Smooth muscle cell of the pulmonary artery (primary cell): ENCODE measurements at places on chromosomes 1 and 21. TPM values are rescaled to one million over a fixed set of nuclear protein-coding genes. Genes with fewer than 3 reads are reported as not detected.

Gene CACNA1S
- 0.07 TPM in 1 of 2 replicates, not detected in the other for total RNA-seq

Gene TNFRSF1B
- total RNA-seq, result 4.5 and 11.7 TPM in 2 replicates

Gene SIK1
- 0.98 and 7.6 TPM in 2 replicates for total RNA-seq

Gene RALGPS2
- total RNA-seq, result 15.3 and 40.1 TPM in 2 replicates

Gene KLF17
- 0.13 TPM in 2 replicates for total RNA-seq

Gene OR2L3
- not detected in 2 replicates for total RNA-seq

Gene FABP3
- 7.5 and 40.1 TPM in 2 replicates for total RNA-seq

Gene GLMP
- total RNA-seq, result 68.6 and 85.1 TPM in 2 replicates

Gene SUSD4
- 0.17 TPM in 1 of 2 replicates, not detected in the other for total RNA-seq

Gene KRTAP12-2
- not detected in 2 replicates for total RNA-seq

Gene HIPK1
- total RNA-seq, result 31.0 and 34.3 TPM in 2 replicates

Gene DDAH1
- 56.8 and 64.4 TPM in 2 replicates for total RNA-seq

Gene SLC19A1
- 4.6 and 13.4 TPM in 2 replicates for total RNA-seq

Gene SLFNL1
- 0.46 and 0.86 TPM in 2 replicates for total RNA-seq

Gene KRTAP19-1
- total RNA-seq, result not detected in 2 replicates

Gene F13B
- not detected in 2 replicates for total RNA-seq

Gene PRR9
- 0.23 TPM in 1 of 2 replicates, not detected in the other for total RNA-seq
